ENCODE measurements at places on chromosomes 11 and 22.

- no peak for DNase-seq
These were observed 70.8 kb downstream of the NTM start for GRCh38 chr11:131441051-131441810.

DNA sequence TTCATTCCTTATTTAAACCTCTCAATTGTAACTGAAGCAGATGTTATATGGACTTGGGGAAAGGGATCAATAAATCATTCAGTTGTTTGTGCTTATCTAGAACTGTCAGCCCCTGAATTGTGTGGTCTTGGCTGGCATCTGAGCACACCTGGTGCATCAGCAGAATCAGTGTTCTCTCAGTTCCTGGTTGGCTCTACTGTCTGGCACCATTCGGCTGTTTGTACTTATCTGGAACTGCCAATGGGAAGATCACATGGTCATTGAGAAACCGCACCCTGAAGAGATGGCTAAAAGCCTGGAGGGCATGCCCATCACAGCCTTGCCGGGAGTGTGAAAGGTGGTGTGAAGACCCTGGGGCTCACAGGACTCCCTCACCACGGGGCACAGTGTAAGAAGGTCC lies 37.1 kb upstream of the EHF start:
- no peak for DNase-seq

DNA sequence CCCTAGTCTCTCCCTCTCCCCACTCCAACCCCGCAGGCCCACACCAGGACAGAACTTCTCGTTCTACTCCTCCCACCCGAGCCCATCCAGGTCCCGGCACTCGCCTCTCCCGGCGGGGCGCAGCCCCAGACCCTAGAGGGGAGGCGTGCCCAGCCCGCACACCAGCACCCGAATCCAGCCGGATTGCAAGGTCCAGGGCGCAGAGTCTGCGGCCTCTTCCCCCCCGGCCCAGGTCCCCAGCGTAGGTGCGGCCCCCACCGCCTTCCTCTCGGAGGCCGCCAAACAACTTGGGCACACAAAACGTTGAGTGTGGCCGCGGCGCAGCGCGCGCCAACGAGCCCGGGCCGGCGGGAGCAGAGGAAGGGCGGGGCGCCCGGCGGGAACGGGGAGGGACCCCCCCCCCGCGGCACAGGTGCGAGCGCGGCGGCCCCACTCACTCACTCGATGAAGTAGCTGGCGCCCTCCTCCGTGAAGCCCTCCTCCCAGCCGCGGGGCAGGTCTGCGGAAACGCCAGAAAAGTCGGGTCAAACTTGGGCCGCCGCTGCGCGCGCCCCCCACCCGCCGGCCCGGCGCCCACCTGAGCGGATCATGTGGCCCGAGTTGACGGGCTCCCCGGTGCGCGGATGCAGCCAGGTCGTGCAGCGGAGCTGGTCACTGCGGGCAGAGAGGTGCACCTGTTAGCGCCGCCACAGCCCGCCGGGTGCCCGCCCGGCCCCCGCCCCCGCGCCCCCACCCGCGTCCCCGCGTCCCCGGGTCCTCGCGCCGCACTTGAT lies 480 bp downstream of the PLEKHA7 start:
- DNase-seq: no peak

- DNase-seq: no peak
These were observed 1.5 kb downstream of the DBX1 start for GRCh38 chr11:20158597-20159257.

GRCh38 chr11:68498321-68498720 lies 37.8 kb downstream of the PPP6R3 start:
- DNase-seq: no peak

DNA sequence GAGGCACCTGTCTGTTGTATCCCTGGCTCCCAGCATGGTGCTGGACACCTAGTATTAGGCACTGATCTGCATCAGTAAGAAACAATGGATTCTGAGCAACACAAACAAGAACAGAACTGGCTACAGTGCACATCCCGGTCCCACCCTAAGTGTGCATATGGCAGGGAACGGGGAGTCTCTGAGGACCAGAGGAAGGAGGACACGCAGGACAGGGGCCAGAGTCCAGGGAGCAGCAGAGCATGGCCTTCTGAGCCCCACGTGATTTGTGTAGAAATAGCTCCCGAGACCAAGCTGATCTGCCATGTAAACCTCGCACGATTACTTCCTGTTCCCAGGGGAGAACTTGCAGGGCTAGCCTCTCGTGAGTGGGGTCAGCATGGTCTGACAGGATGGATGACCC lies 12.7 kb upstream of the SNX32 start:
- no peak for DNase-seq

- DNase-seq: no peak
These were observed 28.3 kb upstream of the ETS1 start for GRCh38 chr11:128615612-128616011.

GRCh38 chr11:20015101-20015500 lies 145.2 kb downstream of the DBX1 start:
- no peak for DNase-seq

- DNase-seq: no peak
These were observed at the start of gene DNAJB13 for GRCh38 chr11:73950869-73951710. DNAJB13 (plus strand) TSS chr11:73951026; CDS start chr11:73951070, 44 bp downstream.

DNA sequence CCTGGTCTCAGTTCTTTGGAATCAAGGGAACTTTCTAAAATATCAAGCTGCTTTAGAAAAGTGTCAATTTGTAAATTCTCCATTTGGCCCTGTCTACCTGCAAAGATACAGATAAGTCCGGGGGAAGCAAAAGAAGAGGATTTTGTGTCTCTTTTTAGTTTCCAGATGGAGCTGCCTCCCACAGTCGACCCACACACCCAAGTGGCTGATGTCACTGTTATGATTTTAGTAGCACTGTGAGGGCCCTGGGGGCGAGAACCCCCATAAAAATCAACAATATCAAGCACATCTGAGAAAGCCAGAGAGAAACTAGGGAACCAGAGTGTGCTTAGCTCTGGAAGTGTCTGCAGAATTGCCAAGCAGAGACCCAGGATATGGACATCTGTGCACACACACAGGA lies 212.7 kb downstream of the LARGE1 start:
- no peak for DNase-seq

DNA sequence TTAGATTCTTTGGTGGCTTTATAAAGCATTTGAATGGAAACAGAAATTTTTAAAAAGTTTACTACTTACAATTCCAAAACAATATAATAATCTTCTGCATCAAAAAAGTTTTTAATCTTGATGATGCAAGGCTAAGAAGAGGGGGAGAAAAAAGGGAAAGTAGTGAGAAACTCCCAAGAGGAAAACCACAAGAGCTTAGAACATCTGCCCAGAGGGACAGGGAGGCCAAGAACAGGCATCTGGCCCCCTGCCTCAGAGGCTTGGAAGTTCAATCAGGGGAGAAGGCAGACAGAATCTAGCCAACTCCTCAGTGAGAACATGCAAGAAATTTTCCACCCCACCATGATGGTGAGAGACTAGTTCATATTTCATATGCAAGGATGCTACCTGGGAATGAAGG lies 23.8 kb upstream of the TTC28 start:
- DNase-seq: no peak

- peak; percentile 50 for DNase-seq
These were observed 22.2 kb downstream of the NUP50 start for GRCh38 chr22:45185718-45186514.

DNA sequence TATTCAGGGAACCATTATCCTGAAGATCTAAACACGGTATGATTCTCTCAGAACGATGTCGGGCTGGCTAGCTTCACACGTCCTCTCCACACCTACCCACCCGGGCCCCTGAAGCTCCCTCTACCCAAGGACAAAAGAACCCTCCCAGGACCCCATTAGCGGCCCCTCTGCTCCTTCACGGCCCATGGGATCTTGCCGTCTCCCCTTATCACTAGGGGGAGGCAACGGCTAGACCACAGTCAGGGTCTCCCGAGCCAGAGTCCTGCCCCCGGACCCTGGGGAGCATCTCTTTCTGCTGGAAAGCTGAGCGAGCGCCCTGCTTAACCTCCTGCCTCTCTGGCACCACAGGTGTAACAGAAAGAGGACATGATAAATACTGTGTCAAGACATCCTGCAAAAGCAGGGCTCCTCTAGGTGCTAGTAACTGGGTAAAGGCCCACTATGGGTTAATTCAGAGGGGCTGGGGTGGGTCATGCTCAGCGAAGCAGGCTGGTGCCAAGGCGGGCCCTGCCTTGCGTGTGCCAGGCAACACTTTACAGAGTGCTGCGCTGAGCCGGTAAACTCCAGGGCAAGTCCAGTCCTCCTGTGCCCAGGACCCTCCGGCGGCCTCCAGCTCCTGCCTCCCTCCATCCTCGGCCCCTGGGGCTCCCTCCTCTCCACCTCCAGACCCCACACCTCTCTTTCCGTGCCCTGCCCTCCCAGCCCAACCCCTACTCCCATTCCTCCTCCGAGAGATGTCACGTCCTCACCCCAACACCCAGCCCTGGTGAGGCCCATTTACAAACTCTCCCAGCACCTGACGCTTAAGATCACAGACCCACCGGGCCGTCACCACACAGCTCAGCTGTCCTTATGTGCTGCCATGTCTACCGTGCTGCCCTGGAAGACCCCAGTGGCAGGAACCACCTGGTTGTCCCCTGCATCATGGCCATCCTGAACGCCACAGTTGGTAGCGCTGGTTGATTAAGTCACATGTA lies 3.0 kb downstream of the TOLLIP start:
- no peak for DNase-seq

- no peak for DNase-seq
These were observed 14.3 kb upstream of the C11orf96 start for GRCh38 chr11:43927925-43928707.

DNA sequence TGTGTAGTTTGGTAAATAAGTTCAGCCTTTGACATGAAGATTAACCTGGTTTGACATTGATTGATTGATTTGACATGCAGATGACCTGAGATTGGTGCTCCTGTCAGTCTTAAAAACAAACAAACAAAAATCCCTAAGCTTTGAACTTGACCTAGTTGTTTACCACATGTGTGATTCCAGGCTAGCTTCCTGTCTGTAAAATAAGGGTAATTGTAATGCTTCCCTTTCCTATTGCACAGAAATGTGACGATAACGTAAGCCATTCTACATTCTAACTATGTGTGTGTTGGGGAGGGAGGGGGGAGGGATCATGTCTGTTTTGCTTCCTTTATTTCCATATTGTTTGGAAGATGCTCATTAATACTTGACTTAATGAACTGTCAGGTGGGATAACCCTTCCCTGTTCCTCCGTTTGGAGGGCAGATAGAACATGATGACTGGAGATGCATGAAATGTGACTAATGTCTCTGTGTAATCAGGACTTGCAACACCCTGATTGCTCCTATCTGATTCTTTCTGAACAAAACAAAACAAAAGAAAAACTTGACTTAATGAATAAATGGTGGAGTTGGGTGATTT lies 106.1 kb upstream of the CLMP start:
- peak; percentile 3 for DNase-seq

GRCh38 chr11:113894421-113894996 lies 10.1 kb upstream of the HTR3B start:
- no peak for DNase-seq

GRCh38 chr22:33470456-33470855 lies 412.3 kb upstream of the SYN3 start:
- no peak for DNase-seq

GRCh38 chr11:94741022-94741679 lies 27.0 kb upstream of the AMOTL1 start:
- DNase-seq: peak; percentile 13

GRCh38 chr22:46690146-46690545 lies 47.9 kb downstream of the CERK start:
- no peak for DNase-seq

GRCh38 chr11:86435711-86436110 lies 61.0 kb downstream of the CCDC81 start:
- no peak for DNase-seq

Measured in activated CD4-positive, alpha-beta T cell treated with anti-CD3 and anti-CD28 coated beads, Interleukin-10, Interleukin-2, amounts not matched to agents 100 ng/mL and 50 ng/mL, durations not matched to agents 16 hours and 8 hours (primary cell).